ENCODE measurements at places on chromosomes 2 and 18. TPM values are rescaled to one million over a fixed set of nuclear protein-coding genes. Genes with fewer than 3 reads are reported as not detected.

- DNase-seq, result no peak
These were observed 56.3 kb downstream of the SLC25A12 start for GRCh38 chr2:171837736-171838135.

CD207 gene
- total RNA-seq, result 2.5 TPM

DNA sequence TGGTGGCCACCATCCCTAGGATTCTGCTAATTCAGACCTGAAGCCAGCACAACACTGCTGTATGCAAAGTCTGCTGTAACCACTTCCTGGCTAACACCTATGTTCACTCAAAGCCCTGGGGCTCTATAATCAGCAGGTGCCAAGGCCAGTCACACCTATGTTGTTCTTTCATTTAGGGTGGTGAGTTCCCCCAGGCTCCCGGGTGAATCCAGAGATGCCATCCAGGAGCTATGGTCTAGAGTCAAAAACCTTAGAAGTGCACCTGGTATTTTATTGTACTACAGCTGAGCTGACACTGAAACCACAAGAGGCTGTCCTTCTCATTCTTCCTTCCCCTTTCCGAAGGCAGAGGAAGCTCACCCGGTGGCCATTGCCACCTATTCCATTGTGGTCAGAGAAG is 46.2 kb upstream of the CCDC141 start:
- no peak for DNase-seq

ZDBF2 gene
- 17.4 TPM for total RNA-seq

Measured in uterus (tissue), 4 donors.